ENCODE measurements at places on chromosomes 16 and 17.

- DNase-seq: peak; percentile 65
Measured at GRCh38 chr17:78272181-78272913, 40.9 kb downstream of the TMEM235 start.

GRCh38 chr16:27106305-27106704 is 39.6 kb downstream of the C16orf82 start:
- no peak for DNase-seq

- DNase-seq: no peak
Measured at GRCh38 chr16:73190256-73190655, 142.3 kb upstream of the ZFHX3 start.

- no peak for DNase-seq
Measured at GRCh38 chr16:75361936-75362335, 71.4 kb downstream of the CFDP1 start.

DNA sequence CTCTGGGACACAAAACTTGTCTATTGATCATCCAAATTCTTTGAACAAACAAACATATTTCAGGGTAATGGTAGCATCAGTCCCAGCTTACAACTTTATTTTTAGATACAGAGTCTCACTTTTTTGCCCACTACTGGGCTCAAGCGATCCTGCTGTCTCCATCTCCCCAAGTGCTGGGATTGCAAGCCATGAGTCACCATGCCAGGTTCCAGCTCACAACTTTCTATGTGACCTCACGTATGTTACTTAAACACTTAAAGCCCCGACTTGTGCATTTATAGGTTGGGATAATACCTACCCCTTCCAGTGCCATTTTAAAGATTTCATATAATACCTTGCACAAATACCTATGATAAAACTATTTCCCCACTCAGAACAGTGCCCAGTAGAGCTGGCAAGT is 42.0 kb upstream of the KSR1 start:
- no peak for DNase-seq

- no peak for DNase-seq
Measured at GRCh38 chr17:81103379-81103778, 61.9 kb upstream of the PVALEF start.

DNA sequence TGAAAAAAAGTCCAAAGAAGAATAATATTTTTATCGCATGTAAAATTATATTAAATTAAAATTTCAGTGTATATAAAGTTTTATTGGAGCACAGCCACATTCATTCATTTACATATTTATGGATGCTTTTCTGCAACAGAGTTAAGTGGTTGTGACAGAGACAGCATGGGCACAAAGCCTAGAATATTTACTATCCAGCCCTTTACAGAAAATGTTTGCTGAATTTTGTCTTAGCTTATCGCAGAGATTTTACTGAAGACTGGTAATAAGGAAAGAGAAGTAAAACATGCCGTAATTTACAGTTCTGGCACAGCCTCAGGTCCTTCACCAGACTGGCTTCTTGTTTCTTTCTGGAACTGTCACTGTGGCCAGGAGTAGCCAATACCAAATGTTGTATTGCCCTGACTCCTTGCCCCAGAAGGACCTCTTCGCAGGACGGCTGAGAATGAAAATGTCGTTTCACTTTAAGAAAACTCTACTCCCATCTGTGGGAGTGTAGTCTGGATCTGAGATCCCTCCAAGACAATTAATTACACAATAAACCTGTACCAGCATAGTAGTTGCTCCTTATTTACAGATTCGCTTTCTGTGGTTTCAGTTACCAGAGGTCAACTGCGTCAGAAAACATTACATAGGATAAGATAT is 94.9 kb upstream of the GOT2 start:
- DNase-seq: no peak

DNA sequence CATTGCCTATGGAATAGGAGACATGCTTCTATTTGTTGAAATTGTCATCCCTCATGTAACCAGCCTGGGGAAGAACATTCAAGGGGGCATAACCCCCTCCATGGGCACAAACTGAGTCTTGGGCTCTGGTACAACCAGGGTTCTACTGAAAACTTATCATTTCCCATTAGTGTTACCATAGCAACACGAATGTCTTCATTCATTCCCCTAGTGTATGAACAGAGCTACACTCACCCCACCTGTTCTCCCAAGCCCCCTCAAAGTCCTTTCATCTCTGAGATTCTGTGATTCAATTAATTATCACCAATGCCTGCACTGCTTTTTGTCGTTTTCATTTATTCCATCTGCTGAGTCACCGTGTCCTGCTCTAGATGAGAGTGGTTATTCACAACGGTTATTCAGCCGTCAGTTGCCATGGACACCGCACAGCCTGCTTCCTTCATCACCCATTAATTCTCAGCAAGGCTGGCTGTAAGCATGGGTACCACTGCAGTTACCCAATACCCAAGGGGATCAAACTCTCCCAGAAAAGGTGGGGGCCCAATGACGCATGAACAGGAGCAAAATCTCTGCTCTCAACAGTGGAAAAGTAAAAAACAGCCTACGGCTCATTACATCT is 1.6 kb upstream of the GAST start:
- no peak for DNase-seq

- peak; percentile 19 for DNase-seq
Measured at GRCh38 chr17:34318474-34318873, 761 bp upstream of the CCL8 start.

- no peak for DNase-seq
Measured at GRCh38 chr17:79255926-79256585, 181.4 kb downstream of the ENGASE start.

- DNase-seq: no peak
Measured at GRCh38 chr16:71489122-71489521, at the start of gene ZNF19. Gene ZNF19 (minus strand): TSS chr16:71489324. CDS start chr16:71482114, 7,210 bp downstream.
